ENCODE measurements at places on chromosomes 7 and 10.

DNA sequence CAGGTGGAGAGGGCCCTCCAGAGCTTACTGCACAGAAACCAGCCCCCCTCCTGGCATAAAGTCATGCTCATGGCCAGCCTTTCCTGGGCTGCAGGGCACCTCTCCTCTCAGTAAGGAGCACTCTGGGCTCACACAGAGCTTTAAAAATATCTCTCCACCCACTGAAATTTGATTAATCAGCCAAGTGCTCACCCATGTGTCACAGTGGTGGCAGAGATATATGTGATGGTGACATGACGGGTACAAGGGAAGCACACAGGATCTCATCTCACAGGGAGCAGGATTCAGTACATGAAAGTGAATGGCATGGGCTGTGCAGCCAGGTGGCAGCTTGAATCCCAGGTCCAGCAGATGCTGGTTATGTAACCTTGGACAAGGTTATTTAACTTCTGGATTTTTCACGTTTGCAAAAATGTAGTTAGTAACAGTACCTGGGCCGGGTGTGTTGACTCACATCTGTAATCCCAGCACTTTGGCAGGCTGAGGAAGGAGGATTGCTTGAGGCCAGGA, 144.8 kb downstream of the CALN1 start:
- no peak for DNase-seq

DNA sequence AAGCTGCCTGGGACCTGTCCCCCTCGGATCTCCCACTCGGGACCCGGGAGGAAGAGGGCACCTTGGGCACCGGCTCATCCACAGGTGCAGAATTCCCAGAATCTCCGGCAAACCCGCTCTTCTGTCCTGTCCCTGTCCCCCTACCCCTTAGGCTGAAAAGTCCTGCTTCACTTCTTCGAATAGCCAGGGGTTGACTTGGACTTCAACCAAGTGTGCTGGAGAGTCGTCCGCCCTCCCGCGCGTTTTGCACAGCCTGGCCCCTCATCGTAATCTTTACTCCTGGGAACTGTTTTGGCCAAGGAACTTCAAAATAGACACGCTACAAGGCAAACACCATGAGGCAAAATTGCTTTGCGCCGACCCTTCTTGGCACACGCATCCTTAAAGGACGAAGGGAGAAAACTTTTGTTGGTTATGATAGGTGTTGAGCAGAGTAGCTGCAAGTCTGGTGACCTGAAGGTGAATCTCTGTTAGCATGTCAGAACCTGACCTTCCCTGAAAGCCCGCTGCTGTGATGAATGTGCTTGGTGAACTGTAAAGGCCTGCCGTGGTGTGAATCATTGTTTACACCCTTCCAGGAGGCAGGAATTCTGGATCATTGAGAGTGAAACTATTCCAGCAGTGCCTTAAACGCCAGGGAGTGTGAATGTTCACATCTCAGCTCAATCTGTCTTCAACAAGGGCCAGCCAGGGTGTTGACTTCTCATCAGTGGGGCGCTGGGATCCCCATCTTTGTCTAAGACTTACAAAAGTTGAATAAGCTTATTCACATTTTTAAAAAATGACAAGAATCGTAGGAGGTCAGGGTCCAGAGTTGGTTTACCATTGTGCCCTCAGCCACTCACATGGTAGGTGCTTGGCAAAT, 589 bp upstream of the RAPGEF5 start:
- no peak for DNase-seq

DNA sequence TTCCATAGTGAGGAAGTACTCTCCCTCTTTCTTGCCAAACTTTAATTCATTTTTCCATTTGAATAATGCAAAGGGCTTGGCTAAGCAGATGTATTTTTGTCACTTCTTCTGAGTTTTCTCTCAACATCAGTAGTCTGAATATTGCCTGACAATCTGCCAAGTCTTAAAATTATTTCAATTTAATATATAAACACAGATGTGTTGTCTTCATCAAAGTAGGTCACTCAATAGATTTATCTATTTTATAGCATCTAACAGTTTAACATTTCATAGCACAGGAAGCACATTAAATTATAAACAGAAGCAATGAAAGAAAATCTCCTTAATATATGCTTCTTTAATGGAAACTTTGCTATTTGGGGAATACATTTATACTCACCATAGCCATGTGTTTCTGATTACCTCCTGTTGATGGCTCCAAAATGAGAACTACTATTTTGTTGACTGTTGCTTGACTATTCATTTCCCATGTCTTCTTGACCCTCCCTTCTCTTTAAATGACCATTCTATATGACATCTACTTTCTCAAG, 4.5 kb downstream of the CPED1 start:
- no peak for DNase-seq

GRCh38 chr10:63068246-63068645, 64.9 kb upstream of the NRBF2 start:
- no peak for DNase-seq

- no peak for DNase-seq
Measured at GRCh38 chr7:141221007-141221612, 147.2 kb downstream of the TMEM178B start.

- DNase-seq = no peak
Measured at GRCh38 chr10:130189608-130190054, 53.4 kb downstream of the GLRX3 start.

- no peak for DNase-seq
Measured at GRCh38 chr10:132374176-132374575, 22.8 kb upstream of the PWWP2B start.

- DNase-seq = no peak
Measured at GRCh38 chr7:56097700-56098099, 4.9 kb upstream of the PHKG1 start.

- DNase-seq = no peak
Measured at GRCh38 chr7:152137476-152138025, 112.1 kb downstream of the GALNT11 start.

DNA sequence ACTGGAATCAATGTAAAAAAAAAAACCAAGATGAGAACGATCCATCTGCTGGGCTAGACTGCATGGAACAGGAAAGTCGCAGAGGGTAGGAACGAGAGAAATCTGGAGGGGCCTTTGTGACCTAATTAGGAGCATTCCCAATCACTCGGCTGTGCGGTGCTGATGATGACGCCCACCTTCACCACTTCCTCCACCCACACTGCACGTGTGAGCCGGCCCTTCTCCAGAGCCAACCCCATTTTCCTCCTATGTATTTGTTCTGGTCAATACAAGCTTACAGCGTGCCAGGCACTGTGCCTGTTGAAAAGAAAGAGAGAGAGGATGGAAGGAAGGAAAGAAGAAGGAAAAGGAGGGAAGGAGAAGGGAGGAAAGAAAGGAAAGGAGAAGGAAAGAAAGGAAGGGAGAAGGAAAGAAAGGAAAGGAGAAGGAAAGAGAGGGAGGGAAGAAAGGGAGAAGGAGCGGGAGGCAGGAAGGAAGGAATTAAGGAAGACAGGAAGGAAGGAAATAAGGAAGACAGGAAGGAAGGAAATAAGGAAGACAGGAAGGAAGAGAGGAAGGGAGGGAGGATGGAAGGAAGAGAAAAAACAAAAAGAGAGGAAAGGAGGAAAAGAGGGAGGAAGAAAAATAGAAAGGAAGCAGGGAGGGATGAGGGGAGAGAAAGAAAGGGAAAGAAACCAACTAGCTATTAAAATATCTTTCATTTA, 35.5 kb upstream of the PTF1A start:
- DNase-seq = no peak

- DNase-seq = no peak
Measured at GRCh38 chr10:132292287-132293200, 15.2 kb downstream of the STK32C start.

DNA sequence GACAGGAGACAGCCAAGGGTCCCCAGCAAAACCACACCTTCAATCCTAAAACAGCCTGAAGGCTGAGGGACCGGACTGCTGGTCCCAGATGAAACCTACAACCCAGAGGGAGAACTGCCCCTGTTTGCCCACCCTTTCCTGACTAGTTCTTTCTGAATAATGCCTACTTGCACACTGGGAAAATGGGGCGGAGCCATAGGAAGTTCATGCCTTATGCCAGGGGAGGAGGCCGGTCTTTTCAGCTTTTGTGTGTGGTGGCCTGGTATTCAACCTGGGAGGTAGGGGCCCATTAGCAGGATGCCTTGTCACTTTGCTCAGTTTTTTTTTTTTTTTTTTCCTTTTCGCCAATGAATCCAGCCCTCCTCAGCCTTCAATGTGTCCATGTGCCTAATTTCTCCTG, 20.7 kb downstream of the TOMM7 start:
- no peak for DNase-seq

GRCh38 chr7:132901241-132901640, 180.6 kb downstream of the CHCHD3 start:
- DNase-seq = no peak

DNA sequence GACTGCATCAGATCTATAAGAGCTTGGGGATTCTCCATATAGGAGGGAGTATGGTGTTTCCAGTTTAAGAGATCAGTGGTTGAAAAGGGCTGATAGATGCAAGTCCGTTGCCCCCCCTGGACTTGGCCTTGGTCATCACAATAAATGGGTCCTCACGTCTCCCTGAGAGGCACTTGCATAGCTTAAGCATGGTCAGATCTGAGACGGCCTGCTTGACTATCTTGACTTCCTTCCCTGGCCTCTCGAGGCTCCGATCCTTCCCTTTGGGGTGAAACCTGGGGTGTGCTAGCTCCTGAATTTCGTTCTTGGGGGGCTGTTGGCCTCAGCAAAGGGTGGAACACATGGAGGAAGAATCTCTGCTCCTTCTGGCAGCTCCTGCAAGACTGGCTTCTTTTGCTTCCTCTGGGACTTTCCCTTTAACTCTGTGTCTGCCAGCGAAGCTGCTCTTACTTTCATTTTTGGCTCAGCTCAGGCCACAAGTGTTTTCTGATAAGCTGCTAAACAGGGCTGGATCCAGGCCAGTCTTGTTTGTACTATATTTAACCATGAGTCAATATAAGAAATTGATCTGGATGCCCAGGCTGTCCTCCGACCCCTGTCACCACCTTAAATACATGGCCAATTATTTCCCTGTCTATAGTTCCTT, 11.2 kb upstream of the ZNF485 start:
- peak; percentile 73 for DNase-seq

All from activated effector memory CD4-positive, alpha-beta T cell treated with anti-CD3 and anti-CD28 coated beads, Interleukin-2, amount 50 U/mL, for 16 hours (primary cell).